ENCODE measurements at places on chromosomes 2 and 18.

DNA sequence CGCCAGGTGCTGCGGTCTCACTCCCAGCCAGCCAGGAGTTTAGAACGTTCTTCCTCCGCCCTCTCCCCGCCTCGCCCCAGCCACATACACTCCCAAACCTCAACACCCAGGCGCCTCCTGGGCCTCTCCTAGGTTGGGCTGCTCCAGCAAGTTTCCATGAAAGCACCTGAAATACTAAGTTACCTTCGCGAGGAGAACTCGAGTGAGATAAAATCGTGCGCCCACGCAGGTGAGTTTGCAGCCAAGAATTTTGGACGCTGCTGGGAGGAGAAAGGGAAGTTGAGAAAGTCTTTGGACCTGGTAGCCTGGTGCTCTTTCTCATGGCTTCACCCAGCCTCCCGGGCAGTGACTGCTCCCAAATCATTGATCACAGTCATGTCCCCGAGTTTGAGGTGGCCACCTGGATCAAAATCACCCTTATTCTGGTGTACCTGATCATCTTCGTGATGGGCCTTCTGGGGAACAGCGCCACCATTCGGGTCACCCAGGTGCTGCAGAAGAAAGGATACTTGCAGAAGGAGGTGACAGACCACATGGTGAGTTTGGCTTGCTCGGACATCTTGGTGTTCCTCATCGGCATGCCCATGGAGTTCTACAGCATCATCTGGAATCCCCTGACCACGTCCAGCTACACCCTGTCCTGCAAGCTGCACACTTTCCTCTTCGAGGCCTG, at the start of gene GPR39:
Gene GPR39, plus strand, starts transcription at position 83 of the 673 bp plus-strand sequence.
- DNase-seq = no peak

- no peak for DNase-seq
Observed at GRCh38 chr2:8030573-8031303, 651.1 kb upstream of the ID2 start.

DNA sequence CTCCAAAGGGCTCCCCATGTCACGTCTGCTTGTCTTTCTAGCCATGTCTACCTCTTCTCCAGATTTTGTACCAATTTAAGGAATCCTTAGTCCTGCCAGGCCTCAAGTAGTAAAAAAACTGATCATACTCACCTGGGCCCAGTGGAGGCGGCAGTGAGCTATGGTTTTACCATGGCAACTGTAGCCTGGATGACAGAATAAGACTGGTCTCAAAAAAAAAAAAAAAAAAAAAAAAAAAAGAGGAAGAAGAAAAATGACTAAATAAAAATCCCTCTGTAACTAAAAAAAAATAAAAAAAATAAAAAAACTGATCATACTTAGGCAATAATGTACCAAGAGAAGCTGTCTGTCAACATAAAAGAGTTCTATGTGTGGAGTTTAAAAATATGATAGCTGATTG, 221.6 kb downstream of the NR4A2 start:
- DNase-seq = no peak

DNA sequence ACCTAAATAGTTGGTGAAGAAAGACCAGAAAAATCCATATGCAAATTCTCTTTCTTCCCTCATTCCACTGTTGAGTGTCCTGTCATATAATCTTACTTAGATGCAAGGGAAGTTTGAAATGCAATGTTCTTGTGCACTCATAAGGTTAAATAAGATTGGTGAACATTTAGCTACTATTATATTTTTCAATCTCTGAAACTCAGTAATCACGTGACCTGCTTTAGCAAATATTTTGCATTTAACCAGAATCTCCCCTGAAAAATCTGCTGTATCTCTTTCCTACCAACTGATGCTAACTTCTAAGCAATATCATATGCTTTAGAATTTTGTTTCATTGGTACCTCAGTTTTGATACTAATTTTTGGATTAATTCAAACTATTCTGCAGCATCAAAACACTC, 533.2 kb downstream of the RIT2 start:
- no peak for DNase-seq

GRCh38 chr2:163732727-163733126, 3.1 kb downstream of the FIGN start:
- DNase-seq = peak; percentile 51

- no peak for DNase-seq
Observed at GRCh38 chr2:73436019-73436418, 50.4 kb downstream of the ALMS1 start.

DNA sequence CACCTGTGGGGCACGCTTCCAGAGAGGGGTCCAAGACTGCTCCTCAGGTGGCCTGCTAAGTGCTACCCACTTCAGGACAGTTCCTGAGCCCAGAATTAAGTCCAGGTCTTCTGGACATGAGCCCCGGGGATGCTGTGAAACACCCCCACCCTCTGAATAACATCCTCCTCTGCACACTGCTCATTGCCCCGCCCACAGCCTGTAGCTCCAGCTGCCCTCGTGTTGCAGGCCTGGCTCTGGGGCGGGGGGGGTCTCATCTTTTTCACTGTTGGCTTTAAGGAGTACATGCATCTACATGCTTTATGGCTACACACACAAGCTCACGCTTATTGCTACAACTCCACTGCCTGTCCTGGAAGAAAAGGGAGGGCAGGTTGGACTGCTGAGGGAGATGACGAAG, 92.8 kb downstream of the PTGR3 start:
- DNase-seq = no peak

- no peak for DNase-seq
Observed at GRCh38 chr2:105876191-105876590, 131.5 kb downstream of the NCK2 start.

DNA sequence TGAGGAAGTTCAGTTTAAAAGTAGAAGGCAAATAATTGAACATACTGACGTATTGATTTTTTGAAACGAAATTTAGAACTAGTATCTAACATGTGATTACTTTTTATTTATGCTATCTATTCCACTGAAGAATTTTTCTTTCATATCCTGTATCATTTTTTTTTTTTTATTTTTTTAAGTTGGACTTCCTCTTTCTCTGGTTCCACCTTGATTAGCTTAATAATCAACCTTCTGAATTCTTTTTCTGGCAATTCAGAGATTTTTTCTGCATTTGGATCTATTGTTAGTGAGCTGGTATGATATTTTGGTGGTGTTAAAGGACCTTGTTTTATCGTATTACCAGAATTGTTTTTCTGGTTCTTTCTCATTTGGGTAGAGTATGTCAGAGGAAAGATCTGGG, 411.2 kb downstream of the SOX11 start:
- DNase-seq = no peak

- DNase-seq = no peak
Observed at GRCh38 chr2:57728691-57729090, 317.9 kb upstream of the VRK2 start.

DNA sequence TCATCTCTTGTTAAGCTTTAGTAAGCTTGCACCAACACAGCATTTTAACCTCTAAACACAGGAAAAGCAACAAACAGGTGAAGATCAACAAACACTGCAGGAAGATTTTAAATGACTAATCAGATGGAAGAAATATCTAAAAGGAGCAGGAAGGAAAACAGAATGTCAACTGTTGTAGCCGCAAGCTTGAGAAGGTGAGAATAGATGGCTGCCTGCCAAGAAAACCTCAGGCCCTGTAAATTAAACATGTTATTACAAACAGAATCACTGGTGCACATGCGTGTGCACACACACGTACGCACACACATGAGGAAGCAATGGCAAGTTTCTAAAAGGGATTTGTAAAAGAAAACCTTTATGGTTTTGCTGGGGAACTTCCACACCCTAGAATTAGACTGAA, 257.8 kb upstream of the GALNT5 start:
- no peak for DNase-seq

GRCh38 chr2:158011055-158011771, 90.5 kb upstream of the UPP2 start:
- no peak for DNase-seq

DNA sequence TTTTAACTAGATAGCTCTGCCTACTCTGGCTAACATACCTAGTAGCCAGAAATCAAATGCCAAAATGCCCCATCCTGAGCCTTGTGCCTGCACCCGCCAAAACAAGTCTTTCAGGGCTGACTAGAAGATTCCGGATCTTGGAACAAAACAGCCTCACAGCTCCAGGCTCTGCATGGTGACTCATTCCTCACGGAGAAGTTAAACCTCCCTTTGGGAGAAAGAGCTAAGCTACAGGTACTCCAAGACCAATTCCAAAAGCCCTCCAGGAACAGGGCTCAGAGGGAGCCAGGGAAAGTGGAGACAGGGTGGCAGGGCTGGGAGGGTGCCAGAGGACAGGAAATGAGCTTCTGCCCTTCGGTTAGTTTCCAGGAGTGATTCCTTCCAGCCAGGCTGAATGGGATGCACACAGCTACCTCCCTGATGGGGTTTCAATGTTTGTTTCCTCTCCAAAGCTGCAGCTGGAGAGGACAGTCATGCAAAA, 295.6 kb downstream of the TNS1 start:
- DNase-seq = no peak

GRCh38 chr2:46460241-46460921, 19.0 kb upstream of the TMEM247 start:
- DNase-seq = peak; percentile 78

- no peak for DNase-seq
Observed at GRCh38 chr18:21047126-21047525, 64.5 kb downstream of the ROCK1 start.

GRCh38 chr18:323253-323622, 55.4 kb upstream of the THOC1 start:
- no peak for DNase-seq

GRCh38 chr2:69741229-69741574, 732 bp upstream of the ANXA4 start:
- peak; percentile 73 for DNase-seq

DNA sequence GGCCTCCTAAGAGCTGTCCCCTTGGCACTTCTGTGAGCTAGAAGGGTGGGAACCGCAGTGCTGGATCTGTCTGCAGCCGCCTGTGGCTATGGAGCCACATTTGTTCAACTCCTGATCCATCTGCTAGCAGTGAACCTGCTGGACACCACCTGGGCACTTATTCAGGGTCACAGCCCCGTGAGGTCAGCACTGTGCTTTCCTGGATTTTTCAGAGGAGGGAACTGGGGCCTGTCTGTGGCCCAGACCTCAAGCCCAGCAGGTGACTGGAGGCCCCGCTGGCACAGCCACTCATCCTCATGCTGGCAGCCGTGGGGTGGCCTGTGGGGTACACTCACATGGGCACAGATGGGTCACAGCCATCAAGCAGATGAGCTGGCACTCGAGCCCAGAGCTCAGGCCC, 155.3 kb downstream of the TFCP2L1 start:
- no peak for DNase-seq

DNA sequence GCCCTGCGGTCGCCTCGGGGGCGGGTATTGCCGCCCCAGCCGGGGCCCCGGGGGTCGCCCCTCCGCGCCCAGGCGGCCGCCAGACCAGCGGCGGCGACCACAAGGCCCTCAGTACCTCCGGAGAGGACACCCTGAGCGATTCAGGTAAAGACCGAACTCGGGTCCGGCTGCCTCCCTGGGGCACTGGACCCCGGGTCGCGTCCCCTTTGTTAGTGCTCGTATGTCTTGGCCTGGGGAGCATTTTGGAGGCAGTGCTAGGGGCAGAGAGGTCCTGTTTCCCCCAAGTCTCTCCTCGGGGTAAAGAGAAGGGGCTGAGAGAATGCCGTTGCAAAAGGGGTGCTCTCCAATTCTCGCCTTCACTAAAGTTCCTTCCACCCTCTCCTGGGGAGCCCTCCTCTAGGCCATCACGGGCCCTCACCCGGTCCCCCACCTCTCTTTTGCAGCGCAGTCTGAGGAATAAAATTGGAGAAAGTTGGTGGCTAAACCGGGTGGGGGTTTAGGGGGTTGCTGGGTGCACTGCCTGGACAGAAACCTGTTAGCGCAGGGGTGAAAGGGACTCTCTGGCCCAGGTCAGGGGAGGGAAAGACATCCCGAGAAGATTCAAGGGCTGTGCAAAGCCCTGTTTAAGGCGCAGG, 2.5 kb downstream of the MYCN start:
- DNase-seq = no peak

GRCh38 chr18:79965119-79965902, 868 bp downstream of the HSBP1L1 start:
- DNase-seq = peak; percentile 28

DNA sequence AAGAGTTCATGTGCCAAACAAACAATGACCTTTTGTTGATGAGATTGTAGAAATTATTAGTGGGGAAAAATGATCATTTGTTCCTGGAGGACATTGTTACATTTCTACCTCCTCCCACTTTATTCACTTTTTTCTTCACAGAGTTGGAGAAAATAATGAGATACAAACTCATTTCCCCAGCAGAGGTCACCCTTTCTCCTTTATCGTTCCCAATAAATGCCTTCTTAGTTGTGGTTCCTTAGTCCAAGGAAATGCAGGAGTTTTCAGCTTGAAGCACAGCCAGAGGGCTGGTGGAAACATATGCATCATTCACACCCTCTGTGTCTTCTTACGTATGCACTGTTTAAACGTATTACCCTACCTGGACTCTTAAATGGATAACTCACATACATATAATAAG, 108.8 kb downstream of the SLC4A3 start:
- peak; percentile 74 for DNase-seq

DNA sequence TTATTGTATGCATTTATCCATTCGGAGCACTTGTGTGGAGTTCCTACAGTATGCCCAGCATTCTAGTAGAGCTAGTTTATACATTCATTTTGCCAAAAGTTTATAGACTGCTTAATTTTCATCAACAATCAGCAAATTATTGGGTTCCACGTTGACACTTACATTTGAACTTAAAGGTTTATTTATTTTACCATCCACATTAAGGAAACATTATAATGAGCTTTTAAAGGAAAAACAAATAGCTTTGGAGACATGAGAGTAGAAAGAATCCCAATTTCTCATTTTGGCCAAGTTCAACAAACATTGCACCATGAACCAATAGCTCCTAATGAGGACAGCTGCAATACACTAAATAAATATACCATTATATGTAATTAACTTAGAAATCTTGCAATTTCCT, 501.2 kb upstream of the SMIM21 start:
- no peak for DNase-seq

DNA sequence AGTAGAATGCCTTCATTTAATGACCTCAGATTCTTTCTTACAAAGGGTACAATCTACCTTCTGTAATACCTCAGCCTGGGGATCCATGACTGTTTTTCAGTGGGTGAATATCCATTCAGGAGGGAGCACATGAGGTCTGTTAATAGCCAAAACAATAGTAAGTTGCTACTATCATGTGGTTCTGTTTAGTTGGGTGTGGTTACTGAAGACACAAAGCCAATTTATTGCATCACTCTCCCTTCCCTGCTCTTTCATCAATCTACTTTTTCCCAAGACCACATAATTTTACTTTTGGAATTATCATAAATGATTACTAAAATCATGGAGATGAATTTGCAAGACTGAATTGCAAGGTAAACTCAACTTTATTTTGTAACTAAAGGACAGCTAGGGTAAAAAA, 254.2 kb downstream of the GALNT13 start:
- DNase-seq = no peak

DNA sequence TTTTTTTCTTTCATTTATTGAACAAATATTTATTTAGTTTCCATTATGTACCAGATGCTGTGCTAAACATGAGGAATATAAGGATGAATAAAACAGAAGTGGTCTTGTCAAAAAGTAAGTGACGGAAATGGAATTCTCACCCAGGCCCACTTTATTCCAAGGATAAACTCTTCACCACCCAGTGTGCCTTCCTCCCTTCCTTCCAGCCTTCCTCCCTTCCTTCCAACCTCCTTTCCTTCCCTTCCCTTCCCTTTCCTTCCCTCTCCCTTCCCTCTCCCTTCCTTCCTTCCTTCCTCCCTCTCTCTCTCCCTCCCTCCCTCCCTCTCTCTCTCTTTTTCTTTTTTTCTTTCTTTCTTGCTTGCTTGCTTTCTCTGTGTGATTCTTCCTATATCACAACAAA, 240.8 kb downstream of the DPP10 start:
- DNase-seq = no peak

GRCh38 chr18:3877678-3878077, 427.7 kb downstream of the TGIF1 start:
- DNase-seq = no peak

Measured in retina (tissue), 1 donor.